ENCODE measurements at places on chromosomes 3 and 15.

- H3K4me1 ChIP-seq, result no peaks in the 10 kb centered on the region
- H3K36me3 ChIP-seq, result no peaks in the 10 kb centered on the region
- no peak overlapping the region for H3K4me3 ChIP-seq
- H3K27ac ChIP-seq, result no peak overlapping the region
These were observed 17.1 kb upstream of the ABI3BP start for GRCh38 chr3:101010296-101010695.

- 0 out of 2 replicates have a peak, but pooled peaks cover 3% of the 10 kb centered on the region for H3K36me3 ChIP-seq
These were observed 11.0 kb upstream of the MUSTN1 start for GRCh38 chr3:52845691-52846431.

DNA sequence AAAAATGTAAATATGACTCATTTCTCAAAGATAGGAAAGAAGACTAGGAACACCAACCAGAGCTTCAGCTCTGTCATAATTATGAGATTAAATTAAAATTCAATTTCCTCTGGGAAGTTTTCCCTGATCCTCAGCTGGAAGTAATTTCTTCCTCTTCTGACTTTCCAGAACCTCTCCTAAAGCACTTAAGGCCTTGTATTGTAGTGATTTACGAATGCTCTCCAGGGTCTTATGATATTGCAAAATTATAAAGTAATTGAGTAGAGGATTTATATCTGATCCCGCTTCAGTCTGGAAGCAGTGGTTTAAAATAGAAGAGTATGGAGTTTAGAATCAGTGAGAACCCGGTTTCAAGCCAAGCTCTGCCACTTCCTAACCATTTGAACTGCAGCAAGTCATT lies 279.8 kb downstream of the ZPLD1 start:
- H3K27ac ChIP-seq, result no peak overlapping the region
- no peak overlapping the region for H3K4me3 ChIP-seq
- no peaks in the 10 kb centered on the region for H3K27me3 ChIP-seq

GRCh38 chr3:108100906-108101660 lies 10.3 kb upstream of the CD47 start:
- H3K4me3 ChIP-seq, result no peak overlapping the region
- no peaks in the 10 kb centered on the region for H3K4me1 ChIP-seq
- no peaks in the 10 kb centered on the region for H3K36me3 ChIP-seq
- no peak overlapping the region for H3K27ac ChIP-seq

DNA sequence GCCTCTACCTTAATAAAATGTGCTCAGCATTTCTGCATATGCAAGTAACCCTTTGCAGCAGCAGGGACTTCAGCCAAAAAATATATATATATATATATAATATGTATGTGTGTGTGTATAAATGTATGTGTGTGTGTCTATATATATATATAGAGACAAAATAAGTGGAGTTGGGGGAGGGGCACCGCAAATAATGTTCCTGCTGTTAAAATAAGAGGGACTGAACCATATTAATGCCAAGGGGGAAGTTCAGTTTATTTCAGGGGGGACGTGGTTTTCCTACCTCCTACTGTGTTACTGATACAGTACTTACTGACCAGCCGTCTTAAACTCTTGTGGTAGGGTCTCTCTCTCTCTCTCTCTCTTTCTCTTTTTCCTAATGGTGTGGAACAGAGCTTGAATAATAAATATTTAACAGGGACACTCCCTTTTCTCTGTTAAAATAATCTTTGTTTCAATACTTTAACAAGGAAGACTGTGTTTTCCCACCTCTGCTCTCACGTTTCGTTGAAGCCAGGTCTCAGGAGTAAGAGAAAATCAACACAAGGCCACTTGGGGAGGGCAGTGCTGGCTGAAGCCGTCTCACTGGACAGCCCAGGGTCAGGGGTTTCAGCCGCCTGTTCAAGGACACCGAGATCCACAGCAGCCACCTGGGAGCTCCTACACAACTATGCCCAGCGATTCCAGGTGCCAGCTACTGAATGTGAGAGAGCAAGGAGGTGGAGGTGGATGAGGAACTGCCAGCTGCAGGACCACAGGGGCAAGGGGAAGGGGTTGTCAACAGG lies 42.8 kb upstream of the ADAMTSL3 start:
- no peak overlapping the region for H3K4me3 ChIP-seq
- H3K27ac ChIP-seq, result no peak overlapping the region
- no peaks in the 10 kb centered on the region for H3K36me3 ChIP-seq
- H3K4me1 ChIP-seq, result no peaks in the 10 kb centered on the region

DNA sequence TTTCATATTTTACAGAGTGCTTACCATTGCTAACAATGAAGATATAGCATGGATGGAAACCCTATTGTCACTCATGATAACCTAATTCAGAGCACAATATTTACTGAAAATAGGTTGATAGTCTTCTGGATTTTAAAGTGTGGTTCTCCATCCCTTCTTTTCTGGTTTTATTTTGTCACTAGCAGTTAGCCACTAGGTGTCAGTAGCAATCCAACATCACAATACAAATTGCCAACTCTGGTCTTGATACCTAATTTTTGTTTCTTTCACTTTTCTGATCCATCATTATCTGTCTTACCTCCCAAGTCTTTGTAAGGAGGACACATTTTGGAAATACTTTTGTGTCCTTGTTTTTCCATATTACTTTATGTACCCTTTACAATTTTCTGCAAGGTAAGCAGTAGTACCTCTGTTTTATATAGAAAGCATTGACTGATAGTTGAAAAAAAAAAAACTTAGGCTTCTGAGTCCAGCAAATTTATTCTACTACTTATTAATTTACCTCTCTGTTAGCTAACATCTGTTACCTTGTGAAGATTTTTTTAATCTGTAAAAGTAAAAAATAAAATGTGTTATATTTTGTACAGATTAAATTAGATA lies 28.3 kb upstream of the CRYBG3 start:
- no peak overlapping the region for H3K27ac ChIP-seq
- H3K27me3 ChIP-seq, result no peaks in the 10 kb centered on the region
- peak; percentile 73 for DNase-seq
- H3K4me3 ChIP-seq, result no peak overlapping the region

DNA sequence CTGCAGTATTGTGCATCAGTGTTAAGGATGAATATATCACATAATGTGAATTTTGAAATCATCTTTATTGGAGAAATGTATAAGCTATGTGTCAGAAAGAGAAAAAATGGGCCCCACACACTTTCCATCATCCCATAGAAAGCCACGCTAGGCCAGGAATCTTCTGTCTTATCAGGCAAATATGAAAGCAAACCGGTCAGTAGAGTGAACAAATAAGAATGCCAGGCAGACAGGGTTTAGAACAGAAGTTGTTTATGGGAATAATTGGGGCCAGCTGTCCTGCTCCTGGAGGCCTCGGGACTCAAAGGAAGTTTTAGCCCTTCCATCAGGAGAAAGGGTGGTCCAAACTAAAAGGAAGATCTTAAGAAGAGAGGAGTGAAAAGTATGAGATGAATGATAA lies 39.5 kb downstream of the ZNF280D start:
- H3K27ac ChIP-seq, result no peak overlapping the region
- H3K4me1 ChIP-seq, result peaks cover 7% of the 10 kb centered on the region
- no peak overlapping the region for H3K4me3 ChIP-seq

DNA sequence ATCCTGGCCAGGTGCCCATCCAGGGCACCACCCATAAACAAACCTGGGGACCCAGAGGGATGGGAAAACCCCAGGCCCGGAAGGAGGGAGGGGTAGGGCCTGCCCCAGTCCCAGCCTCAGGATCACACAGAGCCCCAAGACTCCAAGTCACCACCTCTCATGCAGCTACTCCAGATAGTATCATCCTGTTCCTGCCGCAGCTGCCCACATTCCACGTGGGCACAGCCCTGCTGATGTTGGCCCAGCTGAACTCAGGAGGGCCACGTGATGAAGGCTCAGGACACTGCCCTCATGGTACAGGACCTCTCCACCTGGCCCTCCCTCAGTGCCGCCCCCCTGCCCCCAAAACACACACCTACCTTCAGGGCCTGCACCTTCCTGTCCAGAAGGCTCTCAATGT lies 69.5 kb downstream of the CACNA2D2 start:
- H3K4me1 ChIP-seq, result no peaks in the 10 kb centered on the region
- DNase-seq, result no peak
- no peak overlapping the region for H3K27ac ChIP-seq
- no peak overlapping the region for H3K4me3 ChIP-seq
- H3K36me3 ChIP-seq, result no peaks in the 10 kb centered on the region
- no peaks in the 10 kb centered on the region for H3K27me3 ChIP-seq

- peak; percentile 68 for DNase-seq
- peaks cover 9% of the 10 kb centered on the region for H3K4me1 ChIP-seq
- H3K4me3 ChIP-seq, result no peak overlapping the region
- H3K36me3 ChIP-seq, result no peaks in the 10 kb centered on the region
- no peak overlapping the region for H3K27ac ChIP-seq
- H3K27me3 ChIP-seq, result no peaks in the 10 kb centered on the region
These were observed 71.2 kb downstream of the MAP2K5 start for GRCh38 chr15:67613708-67614107.

- no peaks in the 10 kb centered on the region for H3K27me3 ChIP-seq
These were observed 14.7 kb upstream of the HHLA2 start for GRCh38 chr3:108281670-108282069.

GRCh38 chr3:36210840-36211651 lies 169.3 kb upstream of the STAC start:
- no peaks in the 10 kb centered on the region for H3K4me1 ChIP-seq
- no peak overlapping the region for H3K4me3 ChIP-seq
- no peaks in the 10 kb centered on the region for H3K27me3 ChIP-seq
- no peak for DNase-seq
- no peak overlapping the region for H3K27ac ChIP-seq

DNA sequence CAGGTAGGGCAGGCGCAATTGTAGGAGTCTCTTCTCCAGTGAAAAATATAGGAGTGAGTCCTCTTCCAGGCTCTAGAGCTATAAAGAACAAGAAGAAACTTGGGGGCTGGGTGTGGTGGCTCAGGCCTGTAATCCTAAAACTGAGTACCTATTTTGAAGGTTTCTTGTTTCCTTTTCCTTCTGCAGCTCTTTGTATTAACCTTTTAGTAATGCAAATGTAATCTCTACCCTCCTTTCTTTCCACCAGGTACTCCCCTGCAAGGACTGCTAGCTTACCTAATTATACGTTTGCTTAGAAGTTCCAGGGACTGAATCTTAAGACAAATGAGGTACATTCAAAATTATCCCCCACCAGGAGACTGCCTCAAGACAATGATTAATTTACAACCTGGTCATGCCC lies 75.9 kb downstream of the CD47 start:
- H3K4me3 ChIP-seq, result no peak overlapping the region
- no peak for DNase-seq
- no peaks in the 10 kb centered on the region for H3K36me3 ChIP-seq
- H3K4me1 ChIP-seq, result peaks cover 15% of the 10 kb centered on the region
- H3K27me3 ChIP-seq, result no peaks in the 10 kb centered on the region

GRCh38 chr3:190780524-190780923 lies 82.0 kb downstream of the GMNC start:
- no peaks in the 10 kb centered on the region for H3K36me3 ChIP-seq
- H3K27me3 ChIP-seq, result no peaks in the 10 kb centered on the region
- no peak overlapping the region for H3K27ac ChIP-seq
- H3K4me3 ChIP-seq, result no peak overlapping the region

GRCh38 chr3:107264888-107265287 lies 112.4 kb upstream of the CCDC54 start:
- peak; percentile 41 for DNase-seq
- peaks cover 21% of the 10 kb centered on the region for H3K4me1 ChIP-seq
- no peaks in the 10 kb centered on the region for H3K27me3 ChIP-seq
- peak overlapping the region; percentile 61 for H3K27ac ChIP-seq

- no peak overlapping the region for H3K27ac ChIP-seq
- no peaks in the 10 kb centered on the region for H3K36me3 ChIP-seq
- no peaks in the 10 kb centered on the region for H3K27me3 ChIP-seq
- no peak for DNase-seq
- no peak overlapping the region for H3K4me3 ChIP-seq
These were observed 380.6 kb upstream of the RBMS3 start for GRCh38 chr3:28900301-28900700.

GRCh38 chr15:39078026-39078425 lies 502.9 kb upstream of the THBS1 start:
- H3K27me3 ChIP-seq, result no peaks in the 10 kb centered on the region
- H3K27ac ChIP-seq, result no peak overlapping the region
- DNase-seq, result no peak
- H3K36me3 ChIP-seq, result no peaks in the 10 kb centered on the region
- H3K4me1 ChIP-seq, result no peaks in the 10 kb centered on the region

GRCh38 chr3:23928524-23928923 lies 11.6 kb downstream of the RPL15 start:
- no peak overlapping the region for H3K27ac ChIP-seq
- no peaks in the 10 kb centered on the region for H3K27me3 ChIP-seq
- no peak for DNase-seq
- no peak overlapping the region for H3K4me3 ChIP-seq
- H3K4me1 ChIP-seq, result peaks cover 8% of the 10 kb centered on the region

DNA sequence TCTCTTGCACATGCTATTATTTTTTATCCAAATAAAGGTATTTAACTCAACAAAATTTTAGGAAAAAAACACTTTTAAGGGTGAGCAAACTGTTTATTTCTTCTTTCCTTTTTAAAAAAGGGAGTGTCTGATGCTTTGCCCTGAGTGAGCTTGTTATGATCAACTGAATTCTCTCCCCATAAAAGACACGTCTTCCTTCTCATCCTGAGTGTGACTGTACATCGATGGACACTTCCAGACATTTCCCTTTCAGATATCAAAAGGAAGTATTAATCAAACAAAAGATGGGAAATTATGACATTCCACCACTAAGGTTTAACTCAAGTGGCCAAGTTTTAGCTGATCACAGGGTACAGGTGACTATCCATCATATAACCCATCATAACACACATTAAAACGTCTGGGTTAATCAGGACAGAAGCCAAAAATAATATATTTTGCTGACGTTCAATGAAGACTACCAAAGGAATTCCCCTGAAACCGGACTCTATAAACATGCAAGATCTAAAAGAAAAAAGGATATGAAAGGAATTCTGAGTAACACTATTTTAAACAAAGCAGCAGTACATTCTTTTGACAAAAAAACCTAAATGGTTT lies 354.8 kb downstream of the MECOM start:
- no peak overlapping the region for H3K4me3 ChIP-seq
- H3K36me3 ChIP-seq, result no peaks in the 10 kb centered on the region
- H3K4me1 ChIP-seq, result no peaks in the 10 kb centered on the region
- no peak for DNase-seq
- no peaks in the 10 kb centered on the region for H3K27me3 ChIP-seq
- no peak overlapping the region for H3K27ac ChIP-seq

DNA sequence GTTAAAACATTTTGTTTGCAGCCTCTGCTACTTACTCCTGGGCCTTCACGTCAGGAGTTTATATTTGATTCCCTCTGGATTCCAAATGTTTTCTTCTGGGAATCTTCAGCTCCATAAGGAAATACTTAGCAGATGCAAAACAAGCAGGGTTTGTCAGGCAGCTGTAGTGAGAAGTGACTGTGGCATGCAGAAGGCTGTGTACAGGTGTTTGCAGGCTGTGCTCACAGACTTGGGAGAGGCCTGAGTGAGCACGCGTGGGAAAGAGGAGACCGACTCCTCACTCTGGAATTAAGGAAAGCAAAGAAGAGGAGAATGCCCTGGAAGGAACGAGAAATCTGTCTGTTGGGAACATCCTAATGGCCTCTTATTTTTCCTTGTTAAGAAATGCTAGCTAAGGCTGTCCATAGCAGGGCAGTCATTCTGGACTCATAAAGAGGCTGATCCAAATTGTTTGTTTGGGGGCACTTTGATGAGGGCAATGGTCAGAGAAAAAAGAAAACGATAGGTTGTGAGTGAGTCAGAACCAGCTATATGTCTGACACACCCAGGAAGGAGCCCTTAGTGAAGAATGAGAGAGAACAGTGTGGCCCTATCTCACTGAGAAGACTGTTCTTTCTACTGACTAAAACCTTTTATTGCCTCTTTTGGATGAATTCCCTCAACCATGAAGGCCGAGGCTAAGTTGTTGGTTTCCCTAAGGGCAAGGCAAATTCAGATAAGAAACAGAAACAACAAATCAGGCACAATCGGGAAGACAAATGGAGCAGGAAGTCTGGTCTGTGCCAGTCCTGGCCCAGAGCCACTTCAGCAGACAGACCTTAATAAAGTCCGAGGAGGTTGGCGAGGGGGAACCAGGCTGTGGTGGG lies 82.6 kb downstream of the TGFBR2 start:
- H3K27ac ChIP-seq, result no peak overlapping the region
- H3K4me1 ChIP-seq, result peaks cover 14% of the 10 kb centered on the region
- H3K27me3 ChIP-seq, result no peaks in the 10 kb centered on the region
- DNase-seq, result no peak

All from GM23338 (cell line).